Activated T-cell treated with anti-CD3 and anti-CD28 coated beads, Interleukin-2, amount 50 U/mL, for 72 hours (primary cell): ENCODE measurements at places on chromosomes 12 and 14.

DNA sequence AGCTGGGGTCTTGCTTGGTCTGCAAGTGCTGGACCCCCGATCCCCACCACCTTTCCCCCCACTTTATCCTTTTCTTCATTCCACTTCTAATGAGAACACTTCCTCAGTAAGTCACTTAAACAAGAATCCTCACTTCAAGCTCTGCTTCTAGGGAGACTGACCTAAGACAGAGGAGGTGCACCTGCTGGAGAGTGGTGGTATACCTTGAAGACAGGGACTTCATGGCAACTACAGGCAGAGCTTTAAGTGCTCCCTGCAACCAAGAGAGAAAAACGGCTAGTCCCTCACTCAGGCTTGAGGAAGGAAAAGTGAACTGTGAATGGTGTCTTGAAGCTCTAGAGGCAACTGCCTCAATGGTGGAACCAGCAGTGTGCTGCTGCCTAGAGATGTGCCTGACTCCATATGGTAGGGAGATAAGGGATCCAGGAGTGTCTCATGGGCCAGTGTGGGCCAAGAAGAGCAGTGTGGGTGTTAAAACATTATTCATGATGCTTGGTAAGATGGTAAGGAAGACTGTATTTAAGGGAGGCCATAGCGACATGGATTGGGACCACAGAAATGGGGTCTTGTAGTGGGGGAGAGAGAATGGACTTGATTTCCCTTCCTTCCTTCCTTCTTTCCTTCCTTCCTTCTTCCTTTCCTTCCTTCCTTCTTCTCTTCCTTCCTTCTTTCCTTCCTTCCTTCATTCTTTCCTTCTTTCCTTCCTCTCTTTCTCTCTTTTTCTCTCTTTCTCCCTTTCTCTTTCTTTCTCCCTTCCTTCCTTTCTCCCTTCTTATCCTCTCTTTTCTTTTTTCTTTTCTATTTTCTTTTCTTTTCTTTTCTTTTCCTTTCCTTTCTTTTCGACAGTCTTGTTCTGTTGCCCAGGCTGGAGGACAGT is 96.2 kb upstream of the NAP1L1 start:
- DNase-seq: no peak

- no peak for DNase-seq
Measured at GRCh38 chr14:30706704-30707103, 84.6 kb downstream of the SCFD1 start.

DNA sequence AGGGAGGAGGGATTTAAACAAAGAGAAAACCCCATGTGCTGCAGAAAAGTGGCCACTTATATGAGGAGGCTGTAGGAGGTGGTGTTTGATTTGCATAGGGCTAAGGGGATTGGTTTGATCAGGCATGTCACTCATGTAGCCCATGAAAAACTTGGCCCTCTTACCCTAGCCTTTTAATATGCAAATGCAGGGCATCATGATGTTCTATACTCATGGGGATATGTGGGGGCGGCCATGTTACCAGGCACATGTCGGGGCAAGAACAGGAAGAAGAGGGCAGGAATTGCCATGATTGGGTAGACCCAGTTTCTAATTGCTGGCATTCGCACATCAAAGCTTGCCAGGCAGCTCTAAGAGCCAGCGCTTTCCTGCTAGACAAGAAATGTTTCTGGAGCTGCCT is 28.8 kb downstream of the KLRK1 start:
- no peak for DNase-seq

DNA sequence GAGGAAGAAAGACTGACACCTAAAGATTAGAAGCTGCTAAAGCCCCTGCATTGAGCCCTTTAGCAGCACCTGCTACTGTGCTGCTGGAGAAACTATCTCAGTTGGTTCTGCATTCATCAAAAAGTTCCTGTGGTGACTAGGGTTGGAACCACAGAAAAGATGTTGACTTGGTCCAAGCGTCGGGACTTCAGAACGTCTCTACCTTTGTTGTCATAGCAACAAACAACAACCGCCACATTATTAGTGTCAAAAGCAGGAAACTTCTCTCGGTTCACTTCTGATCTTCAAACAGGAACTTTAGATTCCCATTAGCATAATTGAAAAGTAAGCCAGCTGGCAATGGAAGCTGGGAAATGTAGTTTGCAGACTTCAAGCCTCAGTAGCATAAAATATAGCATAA is 368.0 kb downstream of the SEC23A start:
- DNase-seq: no peak

GRCh38 chr12:122999196-122999946 is 18.9 kb downstream of the ARL6IP4 start:
- no peak for DNase-seq

DNA sequence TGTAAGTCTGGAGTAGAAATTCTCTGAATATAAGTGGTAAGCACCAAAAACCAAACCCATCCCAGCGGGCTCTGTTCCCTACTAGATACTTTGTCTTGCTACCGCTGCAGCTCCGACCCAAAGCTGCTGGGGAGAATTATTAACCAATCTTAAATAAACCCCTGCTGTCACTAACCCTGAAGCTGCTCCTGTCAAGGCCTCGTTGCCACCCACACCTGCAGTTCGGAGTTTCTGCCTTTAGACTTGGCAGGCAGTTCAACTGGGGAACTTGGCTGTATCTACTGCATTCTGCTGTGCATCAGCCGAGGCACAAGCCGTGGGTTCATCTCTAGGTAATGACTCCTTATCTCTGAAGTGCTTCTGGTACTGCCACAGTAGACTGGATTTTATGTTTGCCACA is 55.5 kb downstream of the PPM1A start:
- DNase-seq: no peak

- no peak for DNase-seq
Measured at GRCh38 chr12:71552728-71553501, 110.7 kb downstream of the ZFC3H1 start.

DNA sequence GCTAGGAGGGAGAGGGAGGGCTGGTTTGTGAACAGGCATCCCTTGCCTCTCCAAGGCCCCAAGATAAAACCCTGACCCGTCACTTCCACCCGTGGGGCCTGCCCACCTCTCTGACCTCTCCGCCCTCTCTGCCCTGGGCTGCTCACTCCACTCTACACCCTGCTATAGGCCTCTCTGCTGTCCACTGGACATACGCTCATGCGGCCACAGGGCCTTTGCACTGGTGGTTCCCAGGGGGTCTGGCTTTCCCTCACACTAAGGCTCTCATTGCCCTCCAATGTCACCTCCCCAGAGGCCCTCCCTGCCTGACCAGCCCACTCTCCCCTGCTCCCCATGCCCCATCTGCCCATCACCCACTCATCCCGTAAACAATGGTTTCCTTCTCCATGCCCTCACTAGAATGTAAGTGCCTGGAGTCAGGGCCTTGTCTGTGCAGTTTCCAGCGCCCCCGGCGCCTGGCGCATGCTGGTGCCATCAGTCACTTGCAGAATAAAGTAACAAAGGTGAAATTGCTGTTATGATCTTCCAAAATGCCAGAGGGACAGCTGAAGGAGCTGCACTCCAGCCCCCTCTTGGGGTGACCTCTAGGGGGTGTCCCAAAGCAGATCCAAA is 73.6 kb downstream of the RFLNA start:
- DNase-seq: no peak

GRCh38 chr14:94962166-94962575 is 192.3 kb upstream of the GSC start:
- no peak for DNase-seq
